Fibroblast of pulmonary artery (primary cell): ENCODE measurements at places on chromosomes 1 and 21.
A peak's percentile ranks its signal among the peaks of the same experiment; 100 is the strongest.

DNA sequence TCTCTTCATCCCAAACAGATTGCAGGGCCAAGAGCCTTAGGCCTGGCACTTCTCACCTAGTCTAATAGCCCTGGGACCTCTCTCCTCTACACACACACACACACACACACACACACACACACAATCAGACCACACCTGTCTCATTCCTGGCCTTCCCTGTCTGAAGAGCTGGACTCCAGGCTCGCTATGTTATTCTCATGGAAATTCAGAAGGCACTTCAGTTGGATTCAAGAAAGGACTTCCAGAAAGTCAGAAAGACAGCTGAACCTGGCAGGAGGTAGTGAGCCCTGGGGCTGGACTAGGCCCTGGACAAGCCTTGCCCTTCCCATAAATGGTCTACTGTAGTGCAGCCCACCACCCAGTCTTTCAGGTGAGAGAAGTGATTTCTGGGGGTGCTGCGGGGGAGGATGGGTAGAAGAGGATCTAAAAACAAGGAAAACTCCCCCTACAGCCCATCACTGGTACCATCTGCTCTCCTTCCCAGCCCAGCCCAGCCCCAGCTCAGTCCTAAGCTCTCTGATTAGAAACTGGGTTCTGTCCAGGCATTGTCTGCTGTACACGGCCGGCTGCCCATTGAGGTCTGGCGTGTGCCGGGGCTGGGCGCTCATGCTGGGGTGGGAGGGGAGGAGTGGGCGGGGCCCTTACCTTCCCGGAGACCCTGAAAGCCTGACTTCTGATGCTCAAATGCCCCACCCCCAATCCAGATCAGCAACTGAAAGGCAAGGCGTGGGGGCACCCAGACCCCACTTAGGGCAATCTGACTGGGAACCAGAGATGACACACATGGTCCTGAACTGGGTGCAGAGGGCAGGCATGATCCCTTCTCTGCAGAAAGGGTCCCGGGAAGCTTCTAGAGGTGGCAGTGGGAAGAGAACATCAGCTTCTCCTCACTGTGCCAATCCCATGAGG is 2.5 kb downstream of the KIF21B start:
- DNase-seq = peak; percentile 53

DNA sequence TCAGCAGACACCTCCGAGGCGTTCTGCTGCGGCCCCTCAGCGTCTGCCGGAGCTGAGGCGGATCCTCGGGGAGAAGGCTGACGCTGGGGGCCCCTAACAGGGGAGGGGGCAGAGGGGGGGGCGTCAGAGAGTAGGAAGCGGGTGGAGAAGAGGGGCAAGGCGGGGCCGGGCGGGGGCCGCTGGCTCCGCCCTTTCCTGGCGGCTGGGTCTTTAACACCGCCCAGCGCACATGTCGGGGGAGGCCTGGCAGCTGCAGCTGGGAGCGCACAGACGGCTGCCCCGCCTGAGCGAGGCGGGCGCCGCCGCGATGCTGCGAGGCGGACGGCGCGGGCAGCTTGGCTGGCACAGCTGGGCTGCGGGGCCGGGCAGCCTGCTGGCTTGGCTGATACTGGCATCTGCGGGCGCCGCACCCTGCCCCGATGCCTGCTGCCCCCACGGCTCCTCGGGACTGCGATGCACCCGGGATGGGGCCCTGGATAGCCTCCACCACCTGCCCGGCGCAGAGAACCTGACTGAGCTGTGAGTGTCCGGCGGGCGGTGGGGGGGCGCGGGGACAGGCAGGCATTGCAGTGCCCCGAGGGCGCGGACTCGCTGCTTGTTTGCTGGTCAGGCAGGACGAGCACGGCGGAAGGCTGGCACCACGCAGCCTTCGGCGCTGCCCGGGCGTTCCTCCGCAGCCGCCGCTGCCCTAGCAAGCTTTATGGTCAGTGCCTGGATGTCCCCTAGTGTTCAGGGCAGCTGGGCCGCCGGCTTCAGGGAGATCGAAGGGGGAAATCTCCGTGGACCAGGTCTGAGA is at the start of gene NTRK1:
Gene NTRK1 (plus strand): TSS at position 238 of the 796 bp plus-strand sequence. CDS start 70 bp downstream, at position 308.
- no peak for DNase-seq

DNA sequence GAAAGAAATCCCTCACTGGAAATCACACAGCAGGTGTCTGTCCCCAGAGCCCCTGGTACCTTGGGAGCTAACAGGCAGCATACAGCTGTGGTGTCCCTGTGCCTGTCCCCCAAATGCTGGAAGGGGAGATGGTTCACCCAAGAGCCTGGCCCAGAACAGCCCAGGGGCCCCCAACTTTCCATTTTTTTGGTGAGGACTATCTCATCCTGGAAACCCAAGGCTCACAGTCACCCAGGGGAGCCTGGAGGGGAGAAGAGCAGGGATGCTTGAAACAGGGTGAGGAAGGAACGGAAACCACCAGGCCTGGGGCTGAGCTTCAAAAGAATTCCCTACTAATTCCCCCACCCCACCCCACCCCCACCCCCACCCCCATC is 3.6 kb downstream of the SDC3 start:
- no peak for DNase-seq

- no peak for DNase-seq
Measured at GRCh38 chr21:37562920-37563640, 196.5 kb downstream of the DYRK1A start.

- DNase-seq = no peak
Measured at GRCh38 chr1:168751195-168751650, 22.2 kb upstream of the DPT start.

GRCh38 chr1:48332115-48332514 is 109.6 kb downstream of the SLC5A9 start:
- no peak for DNase-seq

- DNase-seq = peak; percentile 46
Measured at GRCh38 chr1:154791292-154792166, 78.6 kb downstream of the KCNN3 start.

- DNase-seq = peak; percentile 45
Measured at GRCh38 chr1:181151378-181152326, 63.2 kb downstream of the IER5 start.
